ENCODE measurements at places on chromosomes 4 and X. TPM values are rescaled to one million over a fixed set of nuclear protein-coding genes. Genes with fewer than 3 reads are reported as not detected.

DNA sequence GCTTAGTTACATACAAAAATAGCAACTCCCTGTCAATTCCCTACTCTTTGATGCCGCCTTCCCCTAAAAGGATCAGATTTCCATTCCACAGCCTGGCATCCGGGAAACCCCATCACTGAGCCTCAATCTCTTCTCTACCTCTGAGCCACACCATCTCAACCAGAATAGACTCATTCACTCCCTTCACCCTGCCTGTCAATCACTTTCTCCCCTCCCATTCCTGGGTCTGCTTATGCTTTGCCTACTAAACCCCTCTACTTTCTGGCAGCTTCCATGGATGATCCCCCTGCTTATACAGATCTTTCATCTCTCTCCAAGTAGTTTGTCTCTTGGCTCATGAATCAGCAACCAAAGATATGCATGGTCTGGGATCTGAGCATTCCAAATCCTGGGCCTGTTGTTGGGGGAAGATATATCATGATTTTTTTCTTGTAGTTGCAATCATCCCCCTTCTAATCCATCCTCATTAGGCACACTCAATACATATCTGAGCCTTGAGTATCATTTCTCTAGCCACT is 2.6 kb downstream of the AMER1 start:
- peak; percentile 7 for DNase-seq

NHSL2 gene
- total RNA-seq: 7.5 TPM

PDLIM5 gene
- 43.1 TPM for total RNA-seq

CAPN6 gene
- 0.70 TPM for total RNA-seq

PLXNB3 gene
- not detected for total RNA-seq

GRID2 gene
- total RNA-seq: 19.1 TPM

GRCh38 chr4:140137671-140138070 is 16.3 kb downstream of the MAML3 start:
- no peak for DNase-seq

- DNase-seq: no peak
These were observed 213.6 kb downstream of the CPE start for GRCh38 chr4:165592386-165592785.

DNA sequence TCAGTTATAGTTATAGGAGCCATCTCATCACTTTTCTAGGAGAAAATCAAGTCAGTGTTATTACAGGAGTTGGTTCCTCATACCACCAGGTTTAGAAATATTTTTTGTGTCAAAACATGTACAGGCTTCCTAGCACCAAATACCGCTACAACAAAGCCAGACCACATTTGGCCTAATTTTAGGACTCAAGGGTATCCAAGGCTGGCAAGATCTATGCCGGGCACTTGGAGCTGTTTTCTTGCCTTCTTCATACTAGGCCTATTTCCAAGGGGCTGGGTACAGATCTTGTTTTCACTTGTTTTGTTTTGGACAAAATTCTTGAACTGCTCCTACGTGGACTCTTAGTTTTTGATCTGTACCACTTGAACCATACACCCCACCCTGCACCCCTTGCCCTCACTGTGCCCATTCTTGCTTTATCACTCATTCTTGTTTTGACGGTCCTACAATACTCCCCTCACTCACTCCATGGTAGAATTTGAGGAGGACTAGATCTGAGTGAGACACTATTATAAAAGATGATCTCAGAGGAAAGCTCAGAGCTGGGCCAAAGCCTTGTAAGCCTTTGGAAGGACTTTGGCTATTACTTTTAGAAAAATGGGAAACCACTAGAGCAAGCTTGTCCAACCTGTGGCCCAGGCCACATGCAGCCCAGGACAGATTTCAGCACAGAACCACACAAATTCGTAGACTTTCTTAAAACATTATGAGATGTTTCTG is 17.7 kb upstream of the TMEM144 start:
- DNase-seq: no peak

GRCh38 chrX:95628796-95629195 is 1055.8 kb upstream of the DIAPH2 start:
- DNase-seq: no peak

FAT4 gene
- total RNA-seq: 2.2 TPM

DNA sequence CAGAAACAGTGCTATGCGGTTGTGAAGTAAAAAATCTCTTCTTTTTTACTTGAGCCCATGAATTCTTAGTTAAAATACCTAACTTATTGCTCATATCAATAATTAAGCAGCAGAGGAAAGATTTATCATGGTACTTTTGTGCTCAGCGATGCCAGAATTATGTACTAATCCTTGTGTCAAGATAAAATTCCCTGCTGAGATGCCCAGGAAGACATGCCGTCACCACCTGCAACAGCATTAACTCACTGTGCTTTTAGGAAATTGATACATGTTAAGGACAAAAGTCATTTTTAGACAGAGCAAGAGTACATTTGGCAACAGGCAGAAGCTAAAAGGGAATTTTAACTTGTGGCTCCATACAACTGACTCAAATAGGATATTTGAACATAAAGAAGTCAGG is 138.9 kb downstream of the NPNT start:
- no peak for DNase-seq

GRCh38 chrX:124228849-124229248 is 103.6 kb upstream of the TEX13D start:
- no peak for DNase-seq

DNA sequence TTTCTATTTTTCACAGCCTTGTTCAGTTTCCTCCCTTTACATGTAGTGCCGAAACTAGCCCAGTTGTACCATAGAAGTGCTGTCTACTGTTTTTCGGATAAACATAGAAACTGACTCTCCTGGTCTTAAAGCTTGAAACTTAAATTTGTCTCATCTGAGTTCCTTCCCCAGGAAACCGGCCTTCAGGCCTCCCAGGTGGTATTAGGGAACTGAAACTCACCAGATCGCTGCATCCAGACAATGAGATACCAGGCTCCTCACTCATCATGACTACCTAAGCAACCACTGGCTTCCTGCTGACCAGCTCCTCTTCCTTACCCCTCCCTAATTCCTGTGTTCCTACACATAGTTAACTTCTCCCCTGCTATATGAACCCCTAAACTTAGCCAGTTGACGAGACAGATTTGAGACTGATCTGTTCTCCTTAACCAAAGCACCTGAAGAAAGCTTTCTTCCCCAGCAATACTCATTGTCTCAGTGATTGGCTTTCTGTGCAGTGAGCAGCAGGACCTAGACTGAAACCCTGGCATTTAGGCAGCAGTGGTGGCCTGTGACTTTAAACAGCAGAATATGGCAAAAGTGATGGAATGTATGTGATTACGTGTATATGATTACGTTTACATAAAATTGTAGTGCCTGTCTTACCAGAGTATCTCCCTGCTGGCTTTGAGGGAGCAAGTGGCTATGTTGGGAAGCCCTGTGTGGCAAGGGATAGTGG is 959.1 kb upstream of the LCORL start:
- no peak for DNase-seq

RIPPLY1 gene
- total RNA-seq: 0.24 TPM

GATB gene
- 22.2 TPM for total RNA-seq

DNA sequence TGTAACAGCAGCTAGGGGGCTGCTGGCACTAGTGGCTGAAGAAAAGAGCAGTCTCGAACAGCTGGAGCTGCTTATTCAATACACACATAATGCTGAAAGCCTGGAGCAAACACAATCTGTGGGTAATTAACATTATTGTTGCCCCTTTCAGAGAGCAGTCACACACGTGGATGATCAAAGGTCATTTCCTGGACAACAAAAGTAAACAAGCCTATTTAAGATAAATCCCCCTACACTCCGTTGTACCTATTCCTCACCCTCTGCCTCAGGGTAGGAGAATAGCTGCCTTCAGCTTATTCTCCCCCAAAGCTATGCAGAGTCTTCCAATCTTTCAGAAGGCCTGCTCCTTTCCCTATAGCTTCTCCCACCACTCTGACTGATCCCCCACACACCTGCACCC is 803.9 kb downstream of the C4orf33 start:
- DNase-seq: no peak

DNA sequence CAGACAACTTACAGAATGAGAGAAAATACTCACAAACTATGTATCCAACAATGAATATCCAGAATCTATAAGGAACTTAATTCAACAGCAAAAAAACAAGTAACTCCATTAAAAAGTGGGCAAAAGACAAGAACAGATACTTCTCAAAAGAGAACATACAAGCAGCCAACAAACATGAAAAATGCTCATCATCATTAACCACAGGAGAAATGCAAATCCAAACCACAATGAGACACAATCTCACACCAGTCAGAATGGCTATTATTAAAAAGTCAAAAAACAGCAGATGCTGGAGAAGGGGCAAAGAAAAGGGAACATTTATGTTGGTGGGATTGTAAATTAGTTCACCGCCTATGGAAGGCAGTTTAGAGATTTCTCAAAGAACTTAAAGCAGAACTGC is 150.3 kb downstream of the FGF16 start:
- no peak for DNase-seq

AFF2 gene
- 14.6 TPM for total RNA-seq

DNA sequence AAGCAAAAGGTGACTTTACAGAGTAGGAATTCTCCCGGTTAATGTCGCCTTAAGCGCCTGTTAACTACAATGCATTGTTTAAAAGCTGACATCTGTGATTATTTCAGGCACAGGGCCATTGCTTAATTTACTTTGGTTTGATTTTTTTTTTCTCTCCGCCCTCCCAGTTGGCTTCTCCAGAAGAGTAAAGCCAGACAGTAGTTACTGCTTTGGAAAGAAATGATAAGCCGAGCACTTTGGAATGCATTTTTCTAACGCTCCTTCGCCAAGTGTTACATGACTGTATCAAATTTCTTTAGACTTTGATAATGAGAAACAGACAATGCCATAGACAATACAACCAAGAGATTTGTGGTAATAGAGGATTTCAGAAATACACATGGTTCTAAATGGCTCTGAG is 383.0 kb upstream of the TENM3 start:
- DNase-seq: no peak

RNF175 gene
- total RNA-seq: 3.6 TPM

All from H7 (cell line).